Activated naive CD8-positive, alpha-beta T cell treated with anti-CD3 and anti-CD28 coated beads, Interleukin-2, amount 10 ng/mL, durations not matched to agents 7 days and 5 days (primary cell): ENCODE measurements at places on chromosomes 7 and 10. TPM values are rescaled to one million over a fixed set of nuclear protein-coding genes. Genes with fewer than 3 reads are reported as not detected.

GRCh38 chr7:33640741-33641140 lies 264.6 kb upstream of the BMPER start:
- no peaks in the 10 kb centered on the region for H3K27me3 ChIP-seq
- no peak overlapping the region for H3K4me3 ChIP-seq
- no peaks in the 10 kb centered on the region for H3K4me1 ChIP-seq
- DNase-seq, result no peak
- no peaks in the 10 kb centered on the region for H3K36me3 ChIP-seq

DNA sequence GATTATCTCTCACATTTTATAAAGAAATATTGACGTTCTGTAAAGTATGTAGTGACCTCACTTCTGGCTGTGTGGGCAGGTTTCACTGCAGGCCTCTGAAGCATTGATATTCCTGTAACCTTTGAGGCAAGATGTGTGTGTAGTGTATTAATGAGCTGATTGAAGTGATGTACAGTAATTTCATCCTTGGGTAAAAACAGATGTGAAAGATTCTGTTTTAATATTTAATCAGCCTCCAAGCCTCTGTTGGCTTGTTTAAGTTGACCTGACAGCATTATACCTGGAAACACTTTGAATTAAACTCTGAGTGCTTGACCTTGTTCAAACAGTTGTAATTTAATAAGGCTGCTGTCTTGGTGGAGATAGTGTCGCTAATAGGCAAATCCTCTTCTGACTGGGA lies 74.9 kb downstream of the KAT6B start:
- DNase-seq, result no peak
- peaks cover 11% of the 10 kb centered on the region for H3K36me3 ChIP-seq
- no peaks in the 10 kb centered on the region for H3K27me3 ChIP-seq
- H3K4me3 ChIP-seq, result peak overlapping the region; percentile 19
- H3K27ac ChIP-seq, result peak overlapping the region; percentile 11

GRCh38 chr10:43821103-43821502 lies 172.4 kb upstream of the ZNF32 start:
- no peak for DNase-seq
- peaks cover 36% of the 10 kb centered on the region for H3K4me1 ChIP-seq
- H3K36me3 ChIP-seq, result peaks cover 3% of the 10 kb centered on the region
- no peak overlapping the region for H3K4me3 ChIP-seq
- H3K27me3 ChIP-seq, result no peaks in the 10 kb centered on the region

DNA sequence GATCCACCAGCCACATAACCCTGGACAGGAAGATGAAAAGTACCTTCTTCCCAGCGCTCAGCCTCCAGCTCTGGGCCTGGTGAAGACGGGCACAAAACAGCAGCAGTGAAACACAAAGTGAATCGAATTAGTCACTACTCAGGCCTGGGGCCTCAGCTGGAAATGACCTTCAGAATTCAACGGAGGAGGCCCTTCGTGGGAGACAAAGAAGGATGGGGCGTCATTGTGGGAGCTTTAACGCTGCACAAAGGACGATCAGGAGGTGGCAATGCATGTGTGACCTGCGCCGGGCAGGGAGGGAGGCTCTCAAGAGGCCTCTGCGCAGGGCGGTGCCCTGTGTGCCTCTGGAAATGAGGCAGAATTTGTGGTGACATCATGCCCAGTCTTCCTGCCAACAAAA lies 161.9 kb downstream of the DNAJB6 start:
- H3K4me3 ChIP-seq, result no peak overlapping the region
- no peak overlapping the region for H3K27ac ChIP-seq
- peak; percentile 13 for DNase-seq
- H3K4me1 ChIP-seq, result peaks cover 24% of the 10 kb centered on the region

The NYAP1 gene
- 0.54 TPM for total RNA-seq

DNA sequence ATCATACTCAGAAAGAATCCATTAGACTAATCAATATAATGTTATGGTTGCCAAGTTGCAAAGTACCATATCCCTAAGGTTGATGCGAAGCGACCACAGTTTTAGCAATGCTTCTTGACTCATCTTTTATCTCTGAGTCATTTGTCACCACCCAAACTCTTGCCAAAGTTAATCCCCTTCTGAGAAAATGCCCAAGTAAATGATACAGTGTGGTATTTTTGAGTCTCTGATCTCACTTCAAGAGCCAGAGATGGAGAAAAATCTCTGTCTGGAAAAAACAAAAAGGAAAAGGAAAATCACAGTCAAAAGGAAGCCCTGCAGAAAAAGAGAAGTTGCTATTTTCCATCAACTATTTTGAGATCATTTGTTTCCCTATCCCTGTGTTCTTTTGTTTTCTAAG lies 26.7 kb upstream of the OTUD1 start:
- no peak overlapping the region for H3K27ac ChIP-seq
- no peak overlapping the region for H3K4me3 ChIP-seq
- no peak for DNase-seq
- no peaks in the 10 kb centered on the region for H3K27me3 ChIP-seq
- peaks cover 12% of the 10 kb centered on the region for H3K4me1 ChIP-seq

DNA sequence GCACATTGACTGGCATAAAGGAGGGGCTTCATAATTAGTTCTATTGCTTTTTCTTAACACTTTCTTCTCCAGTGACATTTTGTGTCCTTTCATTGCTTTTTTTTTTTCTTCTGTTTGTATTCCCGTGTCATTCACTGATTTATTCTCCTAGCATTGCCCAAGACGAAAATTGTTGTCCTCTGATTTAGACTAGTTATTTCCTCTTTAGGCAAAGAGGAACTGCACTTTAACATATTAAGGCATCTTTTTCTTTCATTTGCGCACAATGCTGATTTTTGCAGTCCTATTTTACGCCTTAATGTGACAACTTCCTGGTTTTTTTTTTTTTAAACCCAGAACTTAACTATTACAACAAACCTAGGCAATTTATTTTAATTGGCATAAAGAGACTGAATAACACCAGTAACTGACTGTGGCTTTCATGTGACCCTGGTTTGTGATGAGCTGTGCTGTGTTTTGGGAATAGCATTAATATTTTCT lies 39.7 kb downstream of the ARID5B start:
- H3K36me3 ChIP-seq, result peaks cover 46% of the 10 kb centered on the region
- H3K27me3 ChIP-seq, result no peaks in the 10 kb centered on the region
- DNase-seq, result no peak

The PSD gene
- total RNA-seq, result 4.3 TPM

The ABCB4 gene
- total RNA-seq, result not detected

DNA sequence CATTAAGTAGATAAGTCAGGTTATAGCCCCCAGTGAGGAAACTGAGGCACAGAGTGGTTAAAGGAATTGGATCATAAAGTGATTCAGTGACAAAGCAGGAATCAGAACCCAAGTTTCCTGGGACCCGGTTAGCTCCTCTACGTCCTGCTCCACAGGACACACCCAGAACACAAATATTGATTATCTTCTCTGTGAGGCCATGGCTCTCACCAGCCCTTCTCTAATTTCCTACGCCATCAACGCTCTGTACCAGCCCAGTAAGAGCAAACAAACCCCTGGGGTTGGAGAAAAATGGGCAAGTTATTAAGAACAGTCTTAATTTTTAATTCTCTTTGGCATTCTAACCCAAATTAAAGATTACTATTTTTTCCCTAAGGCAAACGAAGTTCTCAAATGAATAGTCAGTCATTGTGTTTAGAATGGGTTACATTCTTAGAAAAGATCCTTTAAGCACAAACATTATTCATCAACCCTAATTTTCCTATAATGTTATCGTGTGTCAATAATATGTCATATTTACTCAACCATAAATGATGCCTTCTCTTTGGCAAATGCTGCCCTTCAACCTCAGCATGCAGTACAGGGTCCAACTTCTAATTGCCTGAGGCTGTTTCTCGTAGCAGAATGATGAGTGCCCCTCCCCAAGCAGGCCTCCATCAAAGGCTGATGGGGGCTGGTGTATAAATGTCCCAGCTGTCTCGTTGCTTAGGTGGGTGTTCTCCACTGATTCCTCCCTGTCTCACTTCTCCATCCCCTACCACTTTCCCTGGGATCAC lies 25.4 kb upstream of the TM9SF3 start:
- H3K4me3 ChIP-seq, result no peak overlapping the region
- DNase-seq, result no peak

- no peaks in the 10 kb centered on the region for H3K36me3 ChIP-seq
- H3K27ac ChIP-seq, result no peak overlapping the region
- DNase-seq, result no peak
- no peaks in the 10 kb centered on the region for H3K27me3 ChIP-seq
These were observed 6.8 kb upstream of the KIAA1217 start for GRCh38 chr10:24202181-24202570.

DNA sequence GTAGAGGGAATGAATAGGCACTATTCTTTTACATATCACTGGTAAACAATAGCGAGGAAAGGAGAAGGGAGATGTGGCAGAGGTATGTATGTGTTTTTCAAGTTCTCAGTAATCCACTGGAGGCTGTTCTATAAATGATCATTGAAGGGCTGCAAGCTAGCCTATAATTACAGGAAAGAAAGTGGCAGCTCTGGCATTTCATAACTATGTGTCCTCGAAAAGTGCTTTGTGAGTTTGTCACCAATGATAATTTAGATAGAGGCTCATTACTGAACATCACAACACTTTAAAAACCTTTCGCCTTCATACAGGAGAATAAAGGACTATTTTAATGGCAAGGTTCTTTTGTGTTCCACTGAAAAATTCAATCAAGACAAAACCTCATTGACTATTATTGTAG lies 235.1 kb downstream of the FOXP2 start:
- no peaks in the 10 kb centered on the region for H3K4me1 ChIP-seq
- no peaks in the 10 kb centered on the region for H3K27me3 ChIP-seq
- no peak overlapping the region for H3K27ac ChIP-seq
- H3K36me3 ChIP-seq, result no peaks in the 10 kb centered on the region
- no peak for DNase-seq

DNA sequence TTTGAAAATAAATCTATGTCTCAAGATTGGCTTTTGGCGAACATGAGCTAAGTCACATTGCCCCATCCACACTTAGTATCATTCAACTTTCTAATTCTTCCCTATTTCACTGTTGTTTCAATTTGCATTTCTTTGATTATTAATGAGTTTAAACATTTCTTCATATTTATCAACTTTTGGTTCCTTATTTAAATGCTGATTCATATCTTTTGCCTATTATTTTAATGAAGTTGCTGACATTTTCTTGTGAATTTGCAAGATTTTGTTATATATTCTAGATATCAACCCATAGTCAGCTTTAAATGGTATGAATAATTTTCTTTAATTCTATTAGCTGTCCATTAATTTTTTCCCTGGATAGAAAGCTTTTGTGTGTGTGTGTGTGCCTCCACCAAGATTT lies 14.4 kb upstream of the TSGA13 start:
- no peaks in the 10 kb centered on the region for H3K36me3 ChIP-seq
- no peak for DNase-seq
- no peaks in the 10 kb centered on the region for H3K4me1 ChIP-seq
- H3K27me3 ChIP-seq, result peaks cover 3% of the 10 kb centered on the region

DNA sequence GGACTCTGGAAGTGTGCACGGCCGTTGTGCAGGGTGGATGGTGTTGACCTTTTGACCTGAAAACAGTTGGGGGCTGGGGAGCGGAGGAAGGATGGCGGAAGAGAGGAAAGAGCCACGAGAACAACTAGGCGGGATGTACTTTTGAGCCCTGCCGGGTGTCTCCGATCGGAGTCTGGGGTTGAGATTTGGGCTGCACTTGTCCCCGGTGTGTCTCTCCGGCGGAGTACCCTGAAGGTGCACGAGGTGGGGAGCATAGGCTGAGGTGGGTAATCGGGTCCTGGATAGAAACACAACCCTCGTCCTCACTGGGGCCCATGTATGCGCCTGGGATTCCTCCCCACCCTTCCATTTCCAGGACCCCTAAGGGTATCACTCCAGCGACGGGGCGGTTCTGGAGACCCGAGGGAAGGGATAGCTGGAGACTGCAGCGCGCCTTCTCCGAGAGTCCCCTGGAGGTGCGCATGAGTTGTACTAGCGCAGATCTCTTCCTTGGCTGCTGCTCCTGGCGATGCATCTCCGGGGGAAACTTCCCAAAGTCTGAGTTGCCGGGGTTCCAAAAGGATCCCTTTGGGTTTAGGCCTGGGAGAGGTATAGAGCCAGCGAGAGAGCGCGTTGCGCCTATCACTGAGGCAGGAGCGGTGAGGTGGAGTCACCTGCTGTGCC lies 4.6 kb upstream of the HMX2 start:
- peaks cover 87% of the 10 kb centered on the region for H3K27me3 ChIP-seq
- H3K27ac ChIP-seq, result peak overlapping the region; percentile 30
- peaks cover 2% of the 10 kb centered on the region for H3K36me3 ChIP-seq
- no peak for DNase-seq
- H3K4me3 ChIP-seq, result peak overlapping the region; percentile 37

The DGKB gene
- not detected for total RNA-seq

DNA sequence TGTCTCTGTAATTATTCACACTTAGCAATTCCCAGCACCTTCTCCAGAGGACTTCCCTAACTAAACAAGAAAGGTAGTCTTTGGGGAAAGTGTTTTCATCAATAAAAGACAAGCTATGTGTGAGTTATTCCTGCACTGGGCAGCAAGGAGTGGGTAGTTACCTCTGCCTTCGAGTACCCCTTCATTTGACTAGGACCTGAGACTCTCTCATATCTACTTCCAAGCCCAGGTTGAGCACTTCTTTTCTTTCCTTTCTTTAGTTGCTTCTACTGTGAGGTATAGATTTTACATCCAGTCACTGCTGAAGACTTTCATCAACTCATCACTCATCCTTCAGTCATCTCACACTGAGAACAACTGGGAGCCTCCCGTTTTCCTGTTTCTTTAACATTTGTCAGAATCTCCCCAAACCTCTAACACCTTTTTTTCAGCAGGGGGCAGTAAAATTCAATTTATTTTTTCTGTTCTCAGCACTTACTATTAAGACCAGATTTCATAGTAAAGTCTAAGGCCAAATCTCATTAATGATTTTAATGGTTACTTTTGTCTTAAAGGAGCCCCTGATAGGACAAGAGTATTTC lies 80.1 kb upstream of the PRSS1 start:
- peaks cover 3% of the 10 kb centered on the region for H3K36me3 ChIP-seq
- DNase-seq, result no peak
- H3K27me3 ChIP-seq, result peaks cover 1% of the 10 kb centered on the region
- no peak overlapping the region for H3K27ac ChIP-seq
- H3K4me1 ChIP-seq, result peaks cover 34% of the 10 kb centered on the region

The VPS37D gene
- total RNA-seq, result 0.86 TPM

DNA sequence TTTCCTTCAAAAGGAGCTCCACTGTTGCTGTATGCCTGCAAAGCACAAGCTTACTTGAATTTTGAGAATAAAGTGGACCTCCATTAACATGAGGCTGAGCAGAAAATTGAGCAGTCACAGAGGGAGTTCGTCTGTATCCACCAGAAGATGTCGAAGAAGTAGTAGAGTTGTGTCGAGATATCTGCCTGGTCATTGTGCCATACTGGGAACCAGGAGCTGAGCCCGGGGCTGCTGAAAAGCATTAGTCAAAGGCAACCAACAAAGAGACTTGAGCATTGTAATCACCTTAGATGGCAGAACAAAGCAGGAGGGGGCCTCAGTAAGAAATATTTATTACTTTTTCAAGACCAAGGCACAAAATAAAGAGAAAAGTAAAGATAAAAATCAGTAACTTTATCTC lies 61.5 kb downstream of the PDSS1 start:
- DNase-seq, result no peak
- peaks cover 9% of the 10 kb centered on the region for H3K36me3 ChIP-seq
- H3K27me3 ChIP-seq, result no peaks in the 10 kb centered on the region
- no peak overlapping the region for H3K4me3 ChIP-seq
- no peak overlapping the region for H3K27ac ChIP-seq

GRCh38 chr10:118092209-118092608 lies 45.5 kb upstream of the RAB11FIP2 start:
- no peak overlapping the region for H3K4me3 ChIP-seq
- no peaks in the 10 kb centered on the region for H3K4me1 ChIP-seq

GRCh38 chr10:329361-330099 lies 194.3 kb downstream of the ZMYND11 start:
- no peaks in the 10 kb centered on the region for H3K27me3 ChIP-seq
- peaks cover 24% of the 10 kb centered on the region for H3K4me1 ChIP-seq
- no peaks in the 10 kb centered on the region for H3K36me3 ChIP-seq
- peak overlapping the region; percentile 74 for H3K4me3 ChIP-seq

The CALHM3 gene
- total RNA-seq, result 0.67 TPM
